ENCODE measurements at places on chromosomes 2 and 18. TPM values are rescaled to one million over a fixed set of nuclear protein-coding genes. Genes with fewer than 3 reads are reported as not detected.

- no peak for DNase-seq
- no peaks in the 10 kb centered on the region for H3K36me3 ChIP-seq
- no peaks in the 10 kb centered on the region for H3K27me3 ChIP-seq
- no peak overlapping the region for H3K4me3 ChIP-seq
- no peak overlapping the region for H3K27ac ChIP-seq
- no peaks in the 10 kb centered on the region for H3K4me1 ChIP-seq
Measured at GRCh38 chr2:208147759-208148158, 1.8 kb upstream of the CRYGB start.

- no peak for DNase-seq
- no peaks in the 10 kb centered on the region for H3K27me3 ChIP-seq
- peaks cover 4% of the 10 kb centered on the region for H3K36me3 ChIP-seq
- H3K4me1 ChIP-seq = no peaks in the 10 kb centered on the region
Measured at GRCh38 chr2:197423307-197423706, 11.5 kb downstream of the SF3B1 start.

DNA sequence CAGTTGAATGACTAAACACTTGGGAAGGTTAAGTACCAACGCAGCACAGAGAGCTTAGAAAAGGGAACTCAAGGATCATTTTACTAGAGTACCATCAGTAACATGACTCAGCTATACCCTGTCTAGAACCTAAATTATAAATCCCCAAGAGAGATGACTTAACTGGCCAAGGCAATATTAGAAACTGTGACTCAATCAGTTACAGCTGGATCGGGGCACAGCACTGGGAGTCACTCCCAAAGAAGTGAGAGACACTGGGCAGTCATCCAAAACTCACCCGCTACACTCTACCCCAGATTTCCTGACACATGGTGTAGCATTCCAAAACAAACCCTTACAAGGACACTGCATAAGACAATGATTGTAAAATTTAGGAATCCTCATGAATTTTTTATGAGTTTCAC, 17.7 kb downstream of the IWS1 start:
- peaks cover 7% of the 10 kb centered on the region for H3K4me1 ChIP-seq
- DNase-seq = no peak
- no peaks in the 10 kb centered on the region for H3K36me3 ChIP-seq
- no peaks in the 10 kb centered on the region for H3K27me3 ChIP-seq

DNA sequence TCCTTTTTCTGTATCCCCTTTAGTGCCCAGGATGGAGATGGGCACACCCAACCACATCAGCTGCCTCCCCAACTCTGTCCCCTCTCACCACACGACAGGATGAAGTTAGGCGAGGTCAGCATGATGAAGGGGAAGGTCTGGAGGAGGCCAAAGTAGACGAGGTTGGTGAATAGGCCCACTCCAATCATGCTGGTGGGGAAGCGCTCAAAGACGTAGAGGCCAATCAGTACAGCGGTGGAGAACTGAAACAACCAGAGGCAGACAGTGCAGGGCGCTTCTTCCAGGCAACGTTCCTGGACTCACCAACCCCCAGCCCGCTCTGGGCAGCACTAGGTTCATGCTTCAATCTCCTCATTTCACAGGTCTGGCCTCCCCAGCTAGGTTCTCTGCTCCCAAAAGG, 2.9 kb downstream of the TEX261 start:
- no peak overlapping the region for H3K4me3 ChIP-seq
- no peak for DNase-seq
- no peak overlapping the region for H3K27ac ChIP-seq
- no peaks in the 10 kb centered on the region for H3K36me3 ChIP-seq
- peaks cover 2% of the 10 kb centered on the region for H3K4me1 ChIP-seq
- no peaks in the 10 kb centered on the region for H3K27me3 ChIP-seq

DNA sequence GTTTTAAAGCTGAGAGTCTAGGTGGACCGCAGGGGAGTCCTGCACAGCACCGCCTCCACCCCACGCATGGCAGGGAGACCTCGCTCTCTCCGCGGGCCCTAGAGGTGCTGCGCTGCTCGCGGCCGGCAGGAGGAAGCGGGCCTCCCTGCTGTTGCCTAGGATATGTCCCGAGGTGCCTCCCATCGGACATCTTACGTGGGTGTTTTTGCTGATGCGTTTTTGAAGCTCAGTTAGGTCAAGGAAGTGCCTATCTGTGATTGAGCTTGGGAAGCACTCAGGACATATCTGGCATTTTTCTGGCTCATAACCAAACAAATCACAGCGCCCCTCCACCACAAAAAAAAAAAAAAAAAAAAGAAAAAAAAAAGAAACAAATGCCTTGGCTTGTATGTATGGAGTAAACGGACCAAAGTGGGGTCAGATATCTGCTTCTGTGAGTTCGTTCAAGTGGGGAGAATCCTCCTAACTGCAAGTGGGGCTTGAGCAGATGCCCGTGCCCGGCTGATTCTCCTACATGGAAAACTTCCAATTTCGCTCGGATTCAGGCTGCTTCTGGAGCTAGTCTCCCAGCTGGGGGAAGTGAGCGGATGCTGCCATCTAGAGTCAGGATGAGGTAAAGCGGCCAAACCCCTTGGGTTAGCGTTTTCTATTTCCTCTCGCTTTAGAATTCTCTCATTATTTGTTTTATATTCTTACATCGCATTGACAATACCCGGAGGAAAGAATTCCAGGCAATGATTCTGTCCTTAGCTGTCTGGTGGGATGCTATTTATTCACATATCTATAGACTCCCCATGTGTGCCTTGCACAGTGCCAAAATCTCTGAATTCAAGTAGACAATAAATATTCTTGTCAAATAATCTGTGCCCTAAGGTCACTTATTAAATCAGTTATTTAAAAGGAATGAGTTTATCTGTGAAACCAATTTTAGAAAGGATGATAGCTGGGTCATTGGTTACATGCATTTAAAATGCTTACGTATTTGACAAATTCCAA, 95.3 kb downstream of the CD8B2 start:
- H3K27me3 ChIP-seq = no peaks in the 10 kb centered on the region
- H3K4me1 ChIP-seq = no peaks in the 10 kb centered on the region
- peak overlapping the region; percentile 20 for H3K4me3 ChIP-seq
- H3K36me3 ChIP-seq = no peaks in the 10 kb centered on the region

- DNase-seq = no peak
- H3K36me3 ChIP-seq = no peaks in the 10 kb centered on the region
- H3K4me3 ChIP-seq = no peak overlapping the region
- no peaks in the 10 kb centered on the region for H3K4me1 ChIP-seq
- H3K27me3 ChIP-seq = no peaks in the 10 kb centered on the region
- no peak overlapping the region for H3K27ac ChIP-seq
Measured at GRCh38 chr2:37378411-37378810, 34.0 kb downstream of the QPCT start.

Gene KCNE4
- total RNA-seq = 5.0 TPM

Gene IL37
- not detected for total RNA-seq

Gene PNPT1
- total RNA-seq = 21.8 TPM

Gene BCL11A
- total RNA-seq = 0.64 TPM

Gene UGT1A3
- not detected for total RNA-seq

Gene TMEM17
- 0.33 TPM for total RNA-seq

Gene INO80B
- total RNA-seq = 24.4 TPM
